ENCODE measurements at places on chromosomes 4 and X.

DNA sequence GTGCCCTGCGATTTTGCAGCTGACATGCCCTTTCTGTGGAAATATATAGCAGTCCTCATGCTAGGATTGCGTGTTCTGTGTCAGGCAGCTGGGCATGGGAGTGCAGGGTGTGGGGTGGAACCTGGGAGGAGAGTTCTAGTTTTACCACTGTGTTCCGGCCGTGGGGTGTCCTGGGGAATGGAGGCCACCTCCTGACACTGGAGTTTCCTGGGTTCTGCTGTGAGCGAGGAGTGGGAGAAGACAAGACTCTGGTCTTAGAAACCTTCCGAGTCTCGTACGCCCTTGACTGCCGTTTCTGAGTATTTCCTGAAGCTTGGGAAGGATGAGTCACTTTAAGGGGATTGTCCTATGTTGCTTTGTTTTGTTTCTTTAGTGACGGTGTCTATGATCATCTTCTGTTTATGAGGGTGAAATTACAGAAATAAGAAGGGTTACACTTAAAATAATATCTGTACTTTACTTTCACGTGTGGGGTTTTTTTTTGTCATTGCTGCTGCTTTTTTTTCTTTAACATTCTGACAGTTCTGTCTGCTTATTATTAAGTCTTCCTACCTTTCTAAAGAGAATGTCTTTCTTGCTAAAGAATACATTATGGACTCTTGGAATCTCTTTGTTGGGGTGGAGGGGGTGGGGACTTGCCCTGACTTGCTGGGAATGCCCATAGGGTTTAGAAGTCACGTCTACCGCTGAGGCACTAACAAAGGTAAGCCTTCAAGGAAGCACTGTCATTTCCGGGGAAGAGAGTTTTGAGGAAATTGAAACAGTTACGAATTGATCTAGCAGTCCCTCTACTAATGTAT, 19.1 kb downstream of the CD99 start:
- DNase-seq: no peak

- no peak for DNase-seq
These were observed 174.7 kb downstream of the GC start for GRCh38 chr4:71609167-71609566.

DNA sequence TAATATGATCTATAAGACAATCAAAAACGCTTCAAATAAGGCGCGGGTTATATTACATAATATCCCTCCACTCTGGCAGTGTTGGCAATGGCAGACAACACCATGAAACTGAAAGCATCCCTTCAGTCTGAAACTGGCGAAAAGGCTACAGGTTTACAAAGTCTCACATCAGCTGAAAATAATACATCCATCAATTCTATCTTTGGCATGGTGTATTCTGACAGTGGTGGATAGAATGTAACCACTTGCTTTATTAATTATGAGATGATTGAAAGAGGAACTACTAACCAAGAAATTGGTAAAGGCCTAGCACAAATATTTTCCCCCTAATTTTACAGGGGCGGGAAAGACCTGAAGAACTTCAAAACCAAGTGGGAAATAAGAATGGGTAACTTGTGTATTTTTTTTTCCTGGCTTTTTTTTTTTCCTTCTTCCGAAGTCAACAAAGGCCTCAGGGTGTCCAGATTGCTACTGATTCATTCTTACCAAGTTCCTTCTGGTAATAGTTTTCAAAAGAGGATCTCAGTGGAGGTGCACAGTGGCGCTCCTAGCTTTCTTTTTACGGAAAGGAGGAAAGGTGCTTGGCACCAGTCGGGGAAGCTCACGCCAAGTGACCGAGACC, 728 bp downstream of the UBA6 start:
- no peak for DNase-seq

DNA sequence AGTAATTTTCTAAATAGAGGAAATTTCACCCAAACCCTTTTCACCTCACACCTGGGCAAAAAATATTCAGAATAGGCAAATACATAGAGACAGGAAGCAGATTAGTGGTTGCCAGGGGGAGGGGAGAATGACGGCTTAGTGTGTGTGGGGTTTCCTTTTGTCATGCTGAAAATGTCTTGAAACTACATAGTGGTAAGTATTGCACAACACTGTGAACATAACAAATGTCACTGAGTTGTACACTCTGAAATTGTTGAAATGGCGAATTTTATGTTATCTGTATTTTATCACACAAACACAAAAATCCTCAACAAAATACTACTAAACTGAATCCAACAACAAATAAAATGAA, 60.7 kb upstream of the PLAC1 start:
- no peak for DNase-seq

DNA sequence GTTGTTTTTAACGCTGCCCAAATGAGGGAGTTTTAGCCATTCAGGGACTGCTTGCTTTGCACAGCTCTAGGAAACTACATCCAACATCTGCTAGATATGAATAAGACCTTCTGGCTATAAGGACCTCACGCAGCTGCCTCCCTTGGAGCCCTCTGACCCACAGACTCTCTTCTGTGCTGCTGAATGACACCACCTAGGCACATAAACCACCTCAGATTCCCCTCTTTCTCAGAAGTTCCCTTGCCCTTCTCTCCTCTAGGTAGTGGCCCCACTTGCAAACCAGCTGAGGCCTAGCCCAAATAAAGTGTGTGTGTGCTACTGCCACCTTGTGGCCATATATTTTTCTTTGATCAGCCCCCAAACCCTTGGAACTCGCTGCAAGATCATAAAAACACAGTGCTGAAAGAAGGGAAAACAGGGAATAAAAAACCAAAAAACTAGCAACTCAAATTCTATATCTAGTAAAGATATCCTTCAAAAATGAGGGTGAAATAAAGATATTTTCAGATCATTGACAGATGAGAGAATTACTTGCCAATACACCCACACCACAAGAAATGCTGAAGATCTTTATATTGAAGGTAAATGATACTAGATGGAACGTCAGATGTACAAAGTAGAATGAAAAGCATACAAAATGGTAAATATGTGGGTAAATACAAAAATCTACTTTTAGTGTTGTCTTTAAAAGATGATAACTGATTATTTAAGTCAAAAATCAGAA, 265.9 kb downstream of the ADAMTS3 start:
- peak; percentile 6 for DNase-seq

- no peak for DNase-seq
These were observed 130.6 kb downstream of the SLC7A11 start for GRCh38 chr4:138111462-138112000.

DNA sequence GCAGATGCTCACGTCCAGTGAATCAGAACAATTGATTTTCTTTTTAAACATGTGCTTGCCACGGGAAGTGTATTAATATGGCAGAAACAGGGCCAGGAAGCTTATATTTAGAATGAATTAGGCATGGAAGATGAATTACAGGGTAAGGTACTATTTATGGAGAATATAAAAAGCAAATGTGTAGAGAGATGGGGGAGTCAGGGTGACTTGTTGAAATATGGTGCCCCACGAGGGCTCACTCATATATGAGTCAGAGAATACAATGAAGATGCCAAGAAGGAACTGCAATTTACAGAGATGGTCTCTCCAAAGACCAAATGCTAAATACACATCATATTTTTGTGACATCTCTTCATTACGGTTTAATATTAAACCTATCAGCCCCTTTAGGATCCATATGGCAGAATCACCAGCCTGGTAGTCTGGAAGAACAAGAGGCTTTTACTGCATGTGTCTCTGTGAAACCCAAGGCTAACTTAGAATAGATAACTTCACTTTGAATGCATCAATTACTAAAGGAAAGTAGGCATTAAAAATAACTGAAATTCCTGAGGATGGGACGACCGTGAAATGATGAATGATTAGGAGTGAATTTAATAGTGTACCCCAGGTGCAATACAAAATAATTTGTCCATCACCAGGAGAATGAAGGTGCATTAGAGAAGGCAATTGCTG, 385.3 kb downstream of the ARHGAP24 start:
- DNase-seq: no peak

GRCh38 chr4:112523764-112524505, 8.0 kb upstream of the NEUROG2 start:
- DNase-seq: peak; percentile 50

GRCh38 chrX:121160987-121161386, 113.6 kb downstream of the GLUD2 start:
- DNase-seq: no peak

DNA sequence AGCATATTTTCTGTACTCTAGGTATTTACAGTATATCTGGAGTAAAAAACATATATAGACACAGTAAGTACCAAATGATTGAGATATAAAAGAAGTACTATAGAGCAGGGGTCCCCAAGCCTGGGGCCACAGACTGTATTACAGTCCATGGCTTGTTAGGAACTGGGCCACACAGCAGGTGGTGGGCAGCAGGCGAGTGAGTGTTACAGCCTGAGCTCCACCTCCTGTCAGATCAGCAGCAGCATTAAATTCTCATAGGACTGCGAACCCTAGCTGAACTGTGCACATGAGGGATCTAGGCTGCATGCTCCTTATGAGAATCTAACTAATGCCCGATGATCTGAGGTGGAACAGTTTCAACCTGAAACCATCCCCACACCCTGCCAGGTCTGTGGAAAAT, 300.7 kb downstream of the NR3C2 start:
- no peak for DNase-seq

DNA sequence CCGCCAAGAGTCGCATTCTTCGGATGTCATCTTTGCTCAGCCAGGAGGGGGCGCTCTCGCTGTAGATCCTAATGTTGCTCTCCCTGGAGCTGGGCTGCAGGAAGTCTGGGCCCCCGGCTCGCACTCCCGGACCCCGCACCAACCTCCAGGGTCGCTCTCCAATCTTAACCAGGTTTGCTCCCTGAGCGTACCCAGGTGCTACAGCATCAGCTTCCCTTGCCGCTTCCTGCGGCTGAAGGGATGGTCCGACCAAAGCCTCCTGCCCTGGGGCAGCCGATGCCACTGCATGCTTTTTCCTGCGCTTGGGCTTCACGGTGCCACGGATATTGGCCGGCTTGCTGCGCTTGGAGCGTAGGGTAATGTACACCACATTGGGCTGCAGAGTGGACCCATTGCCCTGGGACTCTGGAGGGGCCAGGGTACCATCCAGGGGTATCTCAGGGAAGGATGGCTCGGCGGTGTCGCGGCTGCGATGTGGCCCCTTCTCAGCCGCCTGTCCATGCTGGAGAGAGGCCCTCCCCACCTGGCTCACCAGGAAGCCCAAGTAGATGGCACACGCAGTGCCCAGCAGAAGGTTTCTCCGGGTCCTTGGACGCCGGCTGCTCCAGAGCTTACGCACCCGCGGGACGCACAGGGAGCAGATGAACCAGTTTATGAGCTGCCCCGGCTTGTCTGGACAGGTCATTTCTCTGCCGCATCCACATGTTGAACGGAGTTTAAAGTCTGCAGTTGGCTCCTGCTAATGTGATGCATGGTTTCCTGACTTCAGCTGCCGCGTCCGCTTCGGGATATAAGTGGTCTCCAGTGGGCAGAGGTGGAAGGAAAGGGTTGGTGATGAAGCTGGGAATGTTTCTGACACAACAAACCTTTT, 1.9 kb downstream of the GASK1B start:
- no peak for DNase-seq

DNA sequence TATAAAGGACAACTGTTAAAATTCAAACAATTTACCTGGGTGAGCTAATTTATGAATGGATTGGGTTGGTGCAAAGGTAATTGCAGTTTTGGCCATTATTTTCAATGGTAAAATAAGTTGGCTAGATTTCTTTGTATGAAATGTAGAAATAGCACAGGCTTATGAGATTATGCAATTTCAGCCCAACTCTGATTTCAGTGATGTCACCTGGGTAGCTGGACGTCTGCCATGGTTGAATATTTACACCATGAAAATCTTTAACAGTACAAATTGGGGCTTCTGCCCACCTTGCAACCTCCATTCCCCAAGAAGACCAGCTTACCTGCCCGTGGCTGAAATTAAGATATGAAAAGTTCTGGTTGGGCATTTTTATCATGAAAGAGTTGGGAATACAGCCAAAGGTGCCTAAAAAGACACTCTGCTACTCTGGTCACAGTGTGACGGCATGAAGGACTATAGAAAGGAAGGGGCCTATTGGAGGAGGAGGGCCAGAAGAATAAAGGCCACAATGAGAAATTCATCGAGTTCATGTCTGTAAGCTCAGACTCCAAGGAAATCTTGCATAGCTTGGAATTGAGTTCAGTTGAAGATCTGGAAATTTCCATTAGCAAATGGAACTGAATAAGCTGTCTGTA, 29.7 kb downstream of the EGF start:
- no peak for DNase-seq

DNA sequence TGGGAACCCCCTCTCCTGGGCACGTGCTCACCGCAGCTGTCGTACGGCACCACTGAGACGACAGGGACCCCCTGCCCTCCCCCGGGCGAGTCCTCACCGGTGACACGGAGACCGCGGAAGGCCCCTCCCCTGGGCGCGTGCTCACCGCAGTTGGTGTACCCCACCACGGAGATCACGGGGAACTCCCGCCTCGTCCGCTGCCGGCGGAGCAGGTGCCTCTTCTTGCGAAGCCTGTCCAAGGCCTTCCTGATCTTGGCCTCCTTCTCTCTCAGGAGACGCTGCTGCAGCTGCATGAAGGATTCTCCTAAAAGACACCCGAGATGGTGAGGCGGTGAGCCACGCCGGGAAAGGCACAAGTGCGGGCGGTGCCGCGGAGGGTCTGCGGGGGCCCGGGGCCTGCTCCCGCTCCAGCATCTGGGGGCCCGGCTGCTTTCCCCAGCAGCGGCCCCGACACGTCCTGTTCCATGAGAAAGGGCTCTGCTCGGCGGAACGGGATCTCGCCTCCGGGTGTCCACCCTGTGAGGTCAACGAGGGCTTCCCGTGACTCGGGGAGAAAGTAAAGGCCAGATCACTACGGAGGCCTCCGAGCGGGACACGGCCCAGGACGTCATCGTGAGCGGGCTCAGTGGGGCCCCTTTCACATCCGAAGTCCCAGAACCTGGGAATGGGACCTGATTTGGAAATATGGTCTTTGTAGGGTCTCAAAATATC, 5.8 kb downstream of the GTPBP6 start:
- no peak for DNase-seq

- DNase-seq: no peak
These were observed 67.5 kb upstream of the CLDN34 start for GRCh38 chrX:9899640-9900111.

GRCh38 chr4:149102765-149103164, 660.6 kb upstream of the NR3C2 start:
- no peak for DNase-seq

DNA sequence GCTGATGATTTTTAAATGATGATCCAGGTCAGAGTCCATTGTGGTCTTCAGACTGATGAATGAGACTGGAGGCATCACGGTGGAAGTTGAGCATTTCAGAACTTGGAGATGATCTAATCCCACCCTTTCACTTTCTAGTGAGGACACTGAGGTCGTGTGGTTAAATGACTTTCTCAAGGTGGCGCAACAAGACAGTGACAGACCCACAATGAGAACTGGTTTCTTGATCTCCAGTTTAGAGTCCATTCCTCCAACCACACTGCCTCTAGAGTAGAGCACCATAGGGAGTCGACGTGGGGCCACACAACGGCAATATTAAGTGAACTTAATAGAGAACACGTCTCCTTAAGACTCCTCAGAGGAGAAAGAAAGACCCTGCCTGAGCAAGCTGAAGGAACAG, 381.0 kb downstream of the UNC5C start:
- no peak for DNase-seq
